Stimulated activated CD4-positive, alpha-beta T cell treated with anti-CD3 and anti-CD28 coated beads, Interleukin-2, amount 100 ng/mL, for 24 hours (primary cell): ENCODE measurements at places on chromosomes 5 and 9.
A peak's percentile ranks its signal among the peaks of the same experiment; 100 is the strongest.

- DNase-seq: peak; percentile 84
These were observed 32.7 kb downstream of the DMRT3 start for GRCh38 chr9:1009101-1009707.

- no peak for DNase-seq
These were observed 4.5 kb downstream of the LTC4S start for GRCh38 chr5:179798144-179798770.

DNA sequence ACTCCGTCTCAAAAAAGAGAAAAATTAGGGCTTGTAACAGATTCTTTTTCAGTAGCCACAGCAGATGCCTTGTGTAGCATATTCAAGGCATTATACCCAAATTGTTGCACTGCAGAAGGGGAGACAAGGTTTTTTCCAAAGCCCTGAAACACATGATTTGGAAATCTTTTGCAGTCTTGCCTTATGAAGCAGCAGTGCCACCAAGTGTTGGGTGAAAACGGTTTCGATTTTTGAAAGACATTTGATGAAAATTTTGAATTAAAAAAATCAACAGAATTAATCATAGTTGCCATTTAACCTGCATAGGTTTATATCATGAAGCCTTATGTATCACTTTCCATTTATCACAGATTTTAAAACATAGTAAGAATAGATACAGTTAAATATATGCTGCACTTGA is 479.5 kb downstream of the TAF11L14 start:
- no peak for DNase-seq

DNA sequence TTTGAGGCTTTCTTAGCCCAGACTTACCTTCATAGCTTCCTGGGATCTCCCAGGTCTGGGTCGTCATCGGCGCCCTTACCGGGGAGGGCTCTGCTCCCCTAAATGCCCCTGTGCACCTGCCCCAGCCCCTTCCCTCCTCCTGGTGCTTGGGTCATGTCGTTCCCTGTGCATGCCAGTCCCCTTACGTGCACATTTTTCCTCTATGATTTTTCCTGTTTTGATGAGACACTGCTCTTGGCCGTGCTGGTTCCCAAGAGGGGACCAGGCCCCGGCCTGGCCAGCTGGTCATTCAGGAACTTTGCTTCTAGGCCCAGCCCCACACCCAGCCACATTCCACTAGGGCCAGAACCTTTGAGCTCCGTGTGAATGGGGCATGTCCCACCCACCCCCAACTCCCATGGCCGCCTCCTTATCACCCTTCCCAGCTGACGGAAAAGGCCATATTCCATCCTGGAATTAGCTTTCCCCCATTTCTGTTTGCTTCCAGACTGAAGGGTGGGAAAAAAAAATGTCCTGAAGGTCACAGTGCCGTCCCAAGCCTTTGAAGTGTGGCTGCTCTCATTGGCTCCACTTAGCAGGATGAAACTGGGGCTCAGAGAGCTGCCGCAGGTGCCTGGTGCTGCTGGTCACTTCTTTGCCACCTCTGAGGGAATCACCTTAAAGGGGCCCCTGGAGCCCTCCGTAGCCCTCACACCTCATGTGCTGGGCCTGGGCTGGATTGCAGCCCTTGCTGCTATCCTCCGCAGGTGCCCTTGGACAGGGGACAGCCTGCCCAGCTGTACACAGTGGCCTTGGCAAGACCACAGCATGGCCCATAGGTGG is 25.1 kb downstream of the ERGIC1 start:
- DNase-seq: no peak

DNA sequence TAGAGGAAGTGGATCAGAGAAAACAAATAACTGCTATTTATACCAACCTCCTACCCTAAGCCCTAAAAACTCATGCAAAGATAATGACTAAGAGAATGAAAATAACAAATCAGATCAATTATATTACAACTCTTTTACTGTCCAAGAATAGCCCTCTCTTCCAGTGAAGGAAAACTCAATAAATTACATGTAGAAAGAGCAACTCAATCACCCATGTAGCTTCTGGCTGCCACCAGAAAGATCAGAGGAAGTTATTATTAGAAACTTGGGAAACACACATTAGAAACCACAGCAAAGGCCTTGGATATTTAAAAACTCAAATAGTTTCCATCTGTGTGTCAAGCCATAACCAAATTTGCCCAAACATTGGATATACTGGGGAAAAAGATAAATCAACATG is 134.0 kb upstream of the TARS1 start:
- DNase-seq: no peak

DNA sequence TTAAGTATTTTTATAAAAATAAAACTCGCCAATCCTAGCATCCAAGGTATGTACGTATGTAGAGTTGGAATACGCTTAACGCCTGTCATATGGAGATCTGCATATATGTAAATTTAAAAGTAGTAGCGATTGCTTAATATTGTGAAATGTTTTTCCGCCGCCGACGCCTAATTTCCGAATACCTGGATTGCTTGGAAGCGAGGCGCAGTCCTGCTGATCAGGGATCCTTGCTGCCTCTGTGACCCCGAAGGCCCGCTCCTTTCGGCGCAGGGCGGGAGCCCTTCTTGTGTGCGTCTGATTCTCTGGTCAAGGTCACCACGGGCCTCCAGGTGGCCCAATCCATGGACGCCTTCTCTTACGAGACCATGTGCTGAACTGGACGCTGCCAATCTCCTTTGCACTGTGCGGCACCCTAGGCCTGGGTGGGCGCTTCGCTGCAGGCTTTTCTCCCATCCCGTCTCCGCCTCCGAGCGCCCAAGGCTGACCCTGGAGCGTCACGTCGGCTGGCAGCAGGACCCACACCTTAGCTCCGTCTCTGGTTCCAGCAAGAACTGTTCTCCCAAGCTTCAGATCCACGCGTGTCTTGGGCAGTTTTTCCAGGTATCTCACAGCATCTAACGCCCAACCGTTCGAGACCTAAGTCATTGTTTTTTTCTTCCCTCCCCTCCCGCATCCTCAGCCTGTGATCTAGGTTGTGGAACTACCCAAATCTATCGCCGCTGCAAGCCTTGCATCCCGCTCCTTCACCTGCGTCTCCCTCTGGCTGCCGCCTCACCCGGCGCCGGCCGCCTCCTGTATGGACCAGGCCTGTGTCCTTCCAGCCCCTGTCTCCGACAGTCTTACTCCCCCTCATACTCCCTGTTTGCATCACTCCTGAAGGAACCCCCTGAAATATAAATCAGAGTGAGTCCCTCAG is 3.6 kb upstream of the TRIM41 start:
- no peak for DNase-seq

GRCh38 chr5:170307575-170308465 is 10.2 kb upstream of the LCP2 start:
- DNase-seq: no peak

- DNase-seq: peak; percentile 13
These were observed 29.5 kb upstream of the ALDH1B1 start for GRCh38 chr9:38362852-38363588.

- no peak for DNase-seq
These were observed 172.4 kb upstream of the PHYKPL start for GRCh38 chr5:178404987-178405386.

- no peak for DNase-seq
These were observed 12.0 kb downstream of the SAXO1 start for GRCh38 chr9:19020886-19021455.

- no peak for DNase-seq
These were observed 1.5 kb downstream of the SH3GLB2 start for GRCh38 chr9:129026442-129027223.

DNA sequence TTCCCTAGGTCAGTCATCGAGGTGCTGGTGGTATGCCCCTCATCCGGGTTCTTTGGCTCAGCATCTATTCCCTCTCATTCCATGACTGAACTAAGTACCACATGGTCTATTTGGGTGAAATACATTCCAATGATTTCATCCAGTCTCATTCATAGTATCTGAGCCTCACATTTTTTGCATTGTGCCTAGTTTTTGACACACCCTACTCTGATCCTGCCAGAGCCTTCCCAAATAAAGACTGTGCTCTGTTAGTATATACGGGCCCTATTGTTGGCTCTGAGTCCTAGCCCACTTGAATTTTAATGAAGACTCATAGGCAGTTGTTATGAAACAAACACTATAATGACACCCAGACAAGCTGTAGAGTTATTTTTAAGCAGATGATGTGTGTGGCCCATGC is 740.7 kb downstream of the CETN3 start:
- no peak for DNase-seq

DNA sequence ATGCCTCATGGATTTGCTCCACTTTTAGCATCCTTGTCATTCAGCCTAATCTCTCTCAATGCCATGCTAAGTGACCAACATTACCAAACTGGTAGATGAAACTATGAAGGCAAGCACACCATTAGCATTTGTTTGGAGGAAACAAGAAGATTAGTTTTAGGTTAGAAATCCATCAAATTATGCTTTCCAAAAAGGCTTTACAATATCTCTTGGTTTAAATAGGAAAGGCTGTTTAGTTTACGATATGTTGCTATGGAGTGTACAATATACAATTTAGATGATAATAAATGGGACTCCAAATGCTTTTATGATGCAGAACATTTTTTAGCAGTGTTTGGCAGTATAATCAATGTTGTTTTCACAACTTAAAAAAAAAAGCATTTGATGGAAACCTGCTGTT is 47.8 kb upstream of the CTXN3 start:
- no peak for DNase-seq

GRCh38 chr9:4228142-4228541 is 71.7 kb downstream of the GLIS3 start:
- DNase-seq: no peak

DNA sequence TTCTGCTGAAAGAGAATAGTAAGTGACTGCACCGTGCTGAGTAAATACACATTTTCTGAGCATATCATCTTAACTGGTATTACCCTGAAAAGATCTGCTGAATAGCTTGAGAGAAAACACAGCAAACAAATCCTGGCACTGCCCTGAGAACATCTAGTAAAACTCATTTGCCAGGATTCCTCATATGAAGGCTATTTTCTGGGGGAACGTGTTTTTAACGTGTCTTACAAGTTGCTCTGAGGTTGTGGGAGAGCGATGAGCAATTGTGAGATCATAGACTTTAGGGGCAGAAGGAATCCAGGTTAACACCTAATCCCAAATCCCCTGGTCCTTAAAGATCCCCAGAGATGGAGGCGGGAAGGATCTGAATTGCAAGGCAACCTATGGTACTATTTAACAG is 331.9 kb upstream of the RFX3 start:
- DNase-seq: no peak

DNA sequence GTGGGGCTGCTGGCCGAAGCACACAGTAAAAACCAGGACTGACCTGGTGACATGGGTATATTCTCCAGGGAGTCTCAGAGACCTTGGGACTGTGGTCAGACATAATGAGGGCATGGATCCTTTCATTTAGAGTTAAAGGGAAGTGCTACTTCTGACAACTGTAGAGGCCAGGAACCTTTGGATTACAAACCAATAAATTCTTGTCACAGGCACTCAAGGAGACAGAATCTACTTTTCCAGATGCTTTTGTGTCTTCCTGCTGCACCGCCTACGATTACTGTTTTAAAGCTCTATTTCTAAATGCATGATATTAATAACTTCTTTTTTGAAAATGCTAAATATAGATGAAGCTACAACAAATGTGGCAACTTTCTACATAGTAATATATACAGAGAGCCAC is 106.5 kb upstream of the LPAR1 start:
- DNase-seq: no peak

GRCh38 chr5:58699762-58700118 is 116.9 kb downstream of the RAB3C start:
- no peak for DNase-seq

GRCh38 chr5:157570531-157571200 is 4.9 kb downstream of the ADAM19 start:
- DNase-seq: no peak

GRCh38 chr5:23157716-23158115 is 304.6 kb upstream of the CDH12 start:
- DNase-seq: no peak

DNA sequence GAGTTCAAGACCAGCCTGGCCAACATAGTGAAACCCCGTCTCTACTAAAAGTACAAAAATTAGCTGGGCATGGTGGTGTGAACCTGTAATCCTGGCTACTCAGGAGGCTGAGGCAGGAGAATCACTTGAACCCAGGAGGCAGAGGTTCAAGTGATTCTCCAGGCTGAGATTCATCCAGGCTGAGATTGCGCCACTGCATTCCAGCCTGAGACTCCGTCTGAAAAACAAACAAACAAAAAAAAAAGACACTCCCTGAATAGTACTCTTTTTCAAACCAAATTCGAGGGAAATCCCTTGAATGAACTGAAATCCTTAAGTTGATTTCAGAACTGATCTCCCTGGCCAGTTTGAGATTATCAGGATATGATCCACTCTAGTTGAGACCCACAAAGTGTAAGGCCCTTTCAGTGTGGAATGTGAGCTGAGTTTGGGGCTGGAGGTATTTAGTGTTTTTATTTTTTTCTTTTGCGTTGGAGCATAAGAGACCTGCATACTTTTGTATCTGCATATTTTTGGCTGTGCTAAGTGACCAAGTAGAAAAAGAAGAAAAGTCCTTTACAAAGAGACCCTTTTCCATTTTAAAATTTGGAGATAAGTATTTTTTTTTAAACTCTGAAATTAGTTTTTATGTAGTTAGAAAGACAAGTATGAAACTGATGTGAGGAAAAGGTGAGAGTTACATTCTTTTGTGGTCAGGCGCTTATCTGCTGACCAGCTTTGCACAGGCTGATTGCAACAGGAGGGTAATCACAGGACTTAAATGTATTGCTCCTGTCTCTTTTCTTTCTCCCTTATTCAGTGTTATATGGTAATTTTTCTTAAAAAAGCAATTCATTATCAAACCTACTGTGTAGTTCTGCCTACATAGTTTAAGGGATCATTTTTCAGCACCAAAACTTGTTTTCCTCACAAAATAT is 42.9 kb downstream of the TMEFF1 start:
- DNase-seq: no peak

GRCh38 chr9:135163023-135163780 is 75.7 kb downstream of the OLFM1 start:
- DNase-seq: no peak

DNA sequence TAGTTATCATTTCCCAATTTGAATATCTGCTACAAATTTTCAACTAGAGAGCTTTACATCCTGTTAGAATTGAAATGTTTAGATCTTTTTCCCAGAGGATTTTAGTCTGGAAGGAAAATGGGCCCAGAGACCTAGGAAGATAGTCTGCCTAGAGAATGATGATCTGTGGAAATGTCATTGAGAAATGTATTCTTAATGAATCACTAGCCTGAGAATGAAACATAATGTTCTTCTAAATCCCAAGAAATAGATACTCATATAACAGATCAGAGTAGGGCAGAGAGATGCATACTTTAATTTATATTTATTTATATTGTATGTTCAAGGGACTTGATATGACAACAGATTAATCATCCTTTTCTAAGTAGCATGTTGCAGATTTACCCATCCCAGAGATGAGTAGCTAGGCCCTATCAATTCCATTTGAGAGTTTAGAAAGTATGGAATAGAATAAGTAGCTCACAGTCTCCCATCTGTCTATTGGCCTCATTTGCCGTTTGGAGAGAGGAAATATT is 25.1 kb upstream of the SLC44A1 start:
- DNase-seq: no peak

GRCh38 chr9:107504585-107505455 is 15.3 kb upstream of the KLF4 start:
- DNase-seq: no peak

GRCh38 chr9:121897140-121897539 is 196.0 kb downstream of the TTLL11 start:
- no peak for DNase-seq
